ENCODE measurements at places on chromosomes 13 and 19. TPM values are rescaled to one million over a fixed set of nuclear protein-coding genes. Genes with fewer than 3 reads are reported as not detected.

The ZNF846 gene
- 18.5 TPM for total RNA-seq

The COX6B2 gene
- 0.79 TPM for total RNA-seq

The MAN2B1 gene
- total RNA-seq, result 50.6 TPM

The KLK10 gene
- not detected for total RNA-seq

The GARRE1 gene
- total RNA-seq, result 29.2 TPM

The ZNF429 gene
- 10.4 TPM for total RNA-seq

The ZNF723 gene
- not detected for total RNA-seq

Measured in placental epithelial cell (primary cell).